Astrocyte of the cerebellum (primary cell): ENCODE measurements at places on chromosomes 11 and 22.

- DNase-seq, result no peak
Measured at GRCh38 chr11:5847711-5848110, 6.0 kb upstream of the OR52E6 start.

DNA sequence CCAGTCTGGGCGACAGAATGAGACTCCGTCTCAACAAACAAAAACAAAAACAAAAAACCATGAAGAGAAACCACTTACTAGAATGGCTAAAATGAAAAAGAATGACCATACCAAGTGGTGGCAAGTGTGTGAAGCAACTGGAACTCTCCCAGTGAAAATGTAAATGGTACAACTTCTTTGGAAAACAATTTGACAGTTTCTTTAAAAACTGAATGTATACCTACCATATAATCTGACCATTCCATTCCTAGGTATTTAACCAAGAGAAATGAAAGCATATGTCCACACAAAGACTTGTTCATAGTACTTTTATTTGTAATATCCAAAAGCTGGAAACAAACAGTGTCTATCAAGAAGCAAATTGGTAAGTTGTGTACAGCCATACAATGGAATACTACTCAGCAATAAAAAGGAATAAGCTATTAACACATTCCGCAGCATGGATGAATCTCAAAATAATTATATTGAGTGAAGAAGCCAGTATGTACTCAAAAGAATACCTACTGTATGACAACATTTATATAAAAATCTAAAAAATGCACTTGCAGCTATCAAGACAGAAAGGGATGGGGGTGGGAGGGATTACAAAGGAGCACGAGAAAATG, 27.7 kb downstream of the DGCR2 start:
- no peak for DNase-seq

DNA sequence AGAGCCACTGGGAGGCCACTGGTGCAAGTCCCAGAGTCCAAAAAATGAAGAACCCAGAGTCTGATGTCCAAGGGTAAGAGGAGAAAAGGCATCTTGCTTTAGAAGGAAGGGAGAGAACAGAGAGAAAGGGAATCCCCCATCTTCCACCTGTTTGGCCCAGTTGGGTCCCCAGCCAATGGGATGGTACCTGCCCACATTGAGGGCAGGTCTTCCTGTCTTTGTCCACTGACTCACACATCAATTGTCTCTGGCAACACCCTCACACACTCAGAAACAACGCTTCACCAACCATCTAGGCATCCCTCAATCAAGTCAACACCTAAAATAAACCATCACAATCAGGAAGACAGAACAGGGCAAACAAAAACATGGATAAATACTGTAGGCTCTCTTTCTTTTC, 6.3 kb downstream of the COMMD9 start:
- DNase-seq, result no peak

DNA sequence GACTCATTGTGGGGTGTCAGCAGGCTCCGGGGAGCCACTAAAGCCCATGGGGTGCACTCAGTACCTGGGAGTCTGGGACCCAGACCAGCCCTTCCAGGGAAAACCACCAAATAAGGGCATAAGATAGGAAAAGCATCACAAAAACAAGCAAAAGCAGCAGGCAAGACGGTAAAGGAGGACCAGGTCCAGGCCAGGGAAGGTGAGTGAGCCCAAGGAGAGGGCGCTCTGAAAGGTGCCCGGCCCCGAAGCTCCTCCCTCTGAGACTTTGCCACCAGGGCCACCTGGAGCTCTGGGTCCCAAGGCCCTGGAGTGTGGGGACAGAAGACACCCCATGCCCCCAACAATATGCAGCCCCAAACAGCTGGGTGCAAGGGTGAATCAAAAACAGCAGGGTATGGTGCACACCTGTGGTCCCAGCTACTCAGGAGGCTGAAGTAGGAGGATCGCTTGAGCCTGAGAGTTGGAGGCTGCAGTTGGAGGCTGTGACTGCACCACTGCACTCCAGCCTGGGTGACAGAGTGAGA, 5.2 kb upstream of the IL17REL start:
- DNase-seq, result no peak

DNA sequence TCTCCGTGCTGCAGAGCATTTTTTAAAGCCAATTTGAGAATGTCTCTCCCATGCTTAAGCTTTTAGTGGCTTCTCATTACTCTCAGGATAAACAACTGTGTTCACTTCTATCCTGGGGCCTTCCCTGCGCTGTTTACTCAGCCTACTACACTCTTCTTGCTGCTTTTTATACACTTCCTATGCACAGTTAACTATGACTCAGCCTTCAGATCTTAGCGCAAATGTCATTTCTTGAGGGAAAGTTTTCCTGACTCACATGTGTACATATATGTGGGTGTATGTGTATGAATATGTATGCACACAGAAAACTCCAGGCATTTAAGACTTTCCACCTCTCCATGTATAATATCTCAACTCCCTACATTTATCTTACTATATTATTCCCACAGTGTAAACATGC, 9.8 kb downstream of the THAP12 start:
- DNase-seq, result peak; percentile 22

- no peak for DNase-seq
Measured at GRCh38 chr22:29872989-29873388, 10.0 kb upstream of the MTMR3 start.

GRCh38 chr11:7197469-7197868, 54.2 kb upstream of the SYT9 start:
- DNase-seq, result no peak

DNA sequence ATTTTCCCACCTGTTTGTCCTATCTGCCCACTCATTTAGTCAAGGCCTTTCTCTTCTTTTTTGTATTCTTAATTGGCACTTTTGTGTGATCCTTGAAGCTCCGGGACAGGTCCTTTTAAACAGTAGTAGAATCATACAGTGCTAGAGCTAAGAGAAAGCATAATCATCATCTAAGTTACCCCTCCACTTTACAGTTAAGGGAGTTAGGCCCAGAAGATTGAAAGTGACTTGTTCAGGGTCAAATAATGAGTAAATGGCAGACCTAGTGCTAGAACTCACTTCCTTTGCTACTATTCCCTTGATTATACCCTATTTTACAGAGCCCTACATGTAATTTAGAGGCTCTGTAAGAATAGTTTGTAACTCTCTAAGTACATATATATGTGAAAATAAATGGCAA, 2.5 kb downstream of the USP47 start:
- DNase-seq, result no peak

- DNase-seq, result no peak
Measured at GRCh38 chr11:134511255-134511654, 99.2 kb upstream of the B3GAT1 start.

- peak; percentile 48 for DNase-seq
Measured at GRCh38 chr11:121688055-121688491, 235.3 kb upstream of the SORL1-AS1 start.

- no peak for DNase-seq
Measured at GRCh38 chr11:72720047-72720446, 32.2 kb downstream of the ARAP1 start.

- no peak for DNase-seq
Measured at GRCh38 chr11:32210556-32210955, 119.7 kb downstream of the RCN1 start.

- no peak for DNase-seq
Measured at GRCh38 chr11:128518493-128519207, 68.7 kb downstream of the ETS1 start.

DNA sequence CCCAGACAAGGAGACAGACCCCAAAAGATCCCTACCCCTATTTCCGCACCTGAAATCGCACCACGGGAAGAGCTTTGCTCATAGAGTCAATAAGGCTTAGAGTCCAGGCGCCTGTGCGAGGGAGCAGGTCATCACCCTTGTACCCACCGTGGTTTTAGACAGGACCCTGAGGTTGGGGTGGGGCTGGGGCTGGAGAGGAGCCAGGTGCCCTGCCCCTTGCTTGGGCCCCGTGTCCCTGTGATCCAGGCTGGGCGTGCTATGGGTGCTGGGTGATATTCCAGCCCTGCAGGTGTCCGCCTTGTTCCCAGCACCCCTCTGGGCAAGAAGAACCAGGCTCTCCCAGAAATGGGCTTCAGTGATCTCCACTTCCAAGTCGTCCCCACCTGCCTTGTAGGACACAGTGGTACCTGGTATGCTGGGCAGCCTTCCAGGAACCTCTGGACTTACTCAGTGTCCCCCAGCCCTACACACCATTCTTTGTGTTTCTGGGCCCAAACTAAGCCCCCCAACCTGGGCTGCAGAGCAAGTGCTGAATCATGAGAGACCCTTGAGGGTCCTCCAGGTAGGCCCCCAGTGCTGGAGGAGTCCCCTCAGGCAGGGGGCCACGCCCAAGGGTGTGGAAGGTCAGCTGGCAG, 4.5 kb downstream of the CD81 start:
- no peak for DNase-seq

GRCh38 chr22:38415561-38416321, 39.3 kb downstream of the KCNJ4 start:
- DNase-seq, result no peak

GRCh38 chr11:71221821-71222220, 30.6 kb downstream of the SHANK2 start:
- no peak for DNase-seq

DNA sequence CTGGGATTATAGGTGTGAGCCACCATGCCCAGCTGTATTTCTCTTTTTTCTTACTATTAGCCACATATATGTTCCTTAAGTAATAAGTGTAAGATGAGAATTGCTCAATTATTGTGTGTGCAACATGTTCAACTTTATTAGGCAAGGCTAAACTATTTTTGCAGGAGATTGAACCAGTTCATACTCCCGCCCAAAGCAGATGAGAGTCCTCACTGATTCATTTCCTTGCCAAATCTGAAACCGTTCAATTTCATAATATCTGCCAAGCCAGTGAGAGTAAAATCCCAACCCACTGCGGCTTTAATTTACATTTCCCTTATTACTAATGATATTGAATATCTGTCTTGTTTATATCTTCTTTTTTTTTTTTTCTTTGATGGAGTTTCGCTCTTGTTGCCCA, 48.4 kb downstream of the KCNJ4 start:
- no peak for DNase-seq

- DNase-seq, result no peak
Measured at GRCh38 chr22:49701380-49702067, 126.1 kb downstream of the BRD1 start.

- no peak for DNase-seq
Measured at GRCh38 chr11:34313099-34313517, 44.7 kb downstream of the ABTB2 start.

DNA sequence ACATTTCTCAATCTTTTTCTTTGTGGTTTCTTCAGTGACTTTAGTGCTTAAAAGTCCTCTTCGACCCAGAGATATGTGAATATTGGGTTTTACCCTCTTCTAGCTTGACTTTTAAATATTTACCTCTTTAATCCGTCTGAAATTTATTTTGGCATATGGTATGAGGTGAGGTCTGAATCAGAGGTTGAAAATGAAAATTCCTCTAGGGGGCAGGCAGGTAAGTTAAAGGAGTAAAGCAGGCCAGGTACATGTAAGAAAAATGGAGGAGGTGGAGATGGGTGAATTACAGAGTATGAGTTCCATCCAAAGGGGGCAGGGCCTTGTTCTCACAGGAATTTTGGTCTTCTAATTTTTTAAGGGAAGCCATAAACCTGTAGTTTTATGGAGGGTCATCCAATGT, 263.8 kb upstream of the NARS2 start:
- no peak for DNase-seq

- DNase-seq, result no peak
Measured at GRCh38 chr11:33877038-33877437, 14.8 kb downstream of the LMO2 start.

GRCh38 chr11:10591741-10592140, 23.3 kb upstream of the LYVE1 start:
- no peak for DNase-seq

DNA sequence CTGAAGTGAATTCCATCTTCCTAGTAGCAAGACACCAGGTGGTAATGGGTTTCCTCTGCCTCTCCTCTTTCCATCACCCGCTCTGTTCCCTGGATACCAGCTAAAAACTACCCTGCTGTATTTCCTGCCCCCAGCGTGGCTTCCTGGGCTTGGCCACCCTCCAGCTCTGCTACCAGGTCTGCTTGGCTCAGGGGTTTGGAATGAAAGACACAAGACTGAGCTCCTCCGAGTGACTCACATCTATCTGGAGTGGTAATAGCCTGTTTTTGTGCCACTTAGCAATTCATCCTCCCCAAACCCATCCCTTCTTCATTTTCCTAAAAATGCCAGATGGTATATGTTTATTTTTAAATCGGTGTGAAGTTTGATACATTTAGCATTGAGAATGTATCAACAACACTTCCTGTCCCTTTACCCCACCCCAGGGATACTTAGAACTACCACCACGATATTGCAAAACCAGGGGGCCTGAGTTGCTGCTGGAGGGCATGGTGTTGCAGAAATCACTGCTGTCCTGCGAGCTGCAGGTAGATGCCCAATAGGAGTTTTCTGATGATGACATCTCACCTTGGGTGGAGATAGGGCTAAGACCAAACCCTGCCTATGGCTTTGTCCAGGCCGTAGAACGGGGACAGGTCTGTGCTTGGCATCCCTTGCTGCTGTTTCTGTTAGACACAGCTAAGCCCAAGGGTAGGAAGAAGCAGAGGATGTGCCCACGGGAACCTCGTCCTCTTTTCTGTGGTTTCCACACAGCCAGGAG, 7.5 kb upstream of the MICAL3 start:
- DNase-seq, result peak; percentile 78

GRCh38 chr22:27489178-27489675, 312.3 kb downstream of the MN1 start:
- DNase-seq, result no peak

- DNase-seq, result no peak
Measured at GRCh38 chr22:23227380-23227779, 47.1 kb downstream of the BCR start.

DNA sequence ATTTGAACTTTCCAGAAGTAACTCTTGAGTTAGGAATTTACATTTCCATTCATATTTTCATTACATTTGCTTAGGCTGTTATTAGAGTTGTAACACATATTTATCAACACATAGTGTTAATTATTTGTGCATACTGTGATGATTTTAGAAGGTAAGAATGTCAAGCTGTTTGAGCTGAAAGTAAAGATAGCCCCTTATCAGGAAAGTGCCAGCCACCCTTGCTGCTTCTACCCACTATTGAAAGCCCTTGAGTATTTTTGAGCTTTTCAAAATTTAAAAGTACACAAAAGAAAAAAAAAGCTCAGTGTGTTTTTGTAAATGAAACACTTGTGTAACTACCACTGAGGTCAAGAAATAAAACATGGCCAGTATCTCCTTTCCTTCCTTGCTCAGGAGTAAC, 8.0 kb downstream of the APLP2 start:
- DNase-seq, result no peak

DNA sequence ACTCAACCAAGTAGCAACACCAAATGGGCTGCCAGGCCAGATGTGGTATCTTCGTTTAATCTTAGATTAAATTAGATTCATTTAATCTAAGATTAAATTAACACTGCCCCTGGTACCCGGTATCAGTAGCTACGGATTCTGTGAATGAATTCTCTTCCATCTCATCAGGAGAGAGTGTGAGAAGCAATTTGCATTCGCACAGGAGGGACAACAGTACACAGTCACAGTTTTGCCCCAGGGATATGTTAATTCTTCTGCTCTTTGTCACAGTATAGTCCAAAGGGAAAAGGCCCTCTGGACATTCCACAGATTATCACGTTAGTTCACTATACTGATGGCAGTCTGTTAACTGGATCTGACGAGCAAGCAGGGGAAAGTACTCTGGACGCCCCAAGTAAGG, 22.9 kb downstream of the ASCL2 start:
- no peak for DNase-seq
